ENCODE measurements at places on chromosomes 6 and 20.
A peak's percentile ranks its signal among the peaks of the same experiment; 100 is the strongest.

GRCh38 chr6:3749977-3750316, 1.6 kb downstream of the PXDC1 start:
- no peak for DNase-seq

GRCh38 chr6:157469378-157469777, 88.4 kb downstream of the ZDHHC14 start:
- DNase-seq: no peak

DNA sequence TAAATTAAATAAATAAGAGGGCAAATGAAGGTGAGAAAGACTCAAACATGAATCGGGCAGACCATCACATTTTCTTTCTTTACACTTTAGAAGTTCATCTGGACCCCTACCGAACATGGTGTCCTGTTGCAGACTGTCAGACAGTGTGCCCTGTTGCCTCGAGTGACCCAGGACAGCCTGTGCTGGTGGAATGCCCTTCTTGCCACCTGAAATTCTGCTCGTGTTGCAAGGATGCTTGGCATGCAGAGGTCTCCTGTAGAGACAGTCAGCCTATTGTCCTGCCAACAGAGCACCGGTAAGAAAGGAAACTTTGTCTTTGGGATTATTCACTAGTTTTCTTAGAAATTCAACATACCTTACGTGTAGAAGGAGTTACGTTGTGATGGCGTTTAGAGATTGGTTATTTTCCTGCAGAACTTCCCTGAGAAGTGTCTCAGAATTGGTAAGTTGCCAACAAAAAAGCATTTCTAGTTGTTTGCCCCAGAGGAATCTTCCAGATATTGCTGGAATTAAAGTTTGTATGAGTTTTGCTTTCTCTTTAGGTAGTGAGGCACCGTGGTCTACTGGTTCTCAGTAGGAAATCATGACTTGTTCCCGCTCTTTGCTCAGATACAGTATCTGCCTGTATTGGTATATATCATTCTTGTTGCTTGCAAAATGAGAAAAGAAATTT, 70.1 kb downstream of the RNF144B start:
- no peak for DNase-seq

DNA sequence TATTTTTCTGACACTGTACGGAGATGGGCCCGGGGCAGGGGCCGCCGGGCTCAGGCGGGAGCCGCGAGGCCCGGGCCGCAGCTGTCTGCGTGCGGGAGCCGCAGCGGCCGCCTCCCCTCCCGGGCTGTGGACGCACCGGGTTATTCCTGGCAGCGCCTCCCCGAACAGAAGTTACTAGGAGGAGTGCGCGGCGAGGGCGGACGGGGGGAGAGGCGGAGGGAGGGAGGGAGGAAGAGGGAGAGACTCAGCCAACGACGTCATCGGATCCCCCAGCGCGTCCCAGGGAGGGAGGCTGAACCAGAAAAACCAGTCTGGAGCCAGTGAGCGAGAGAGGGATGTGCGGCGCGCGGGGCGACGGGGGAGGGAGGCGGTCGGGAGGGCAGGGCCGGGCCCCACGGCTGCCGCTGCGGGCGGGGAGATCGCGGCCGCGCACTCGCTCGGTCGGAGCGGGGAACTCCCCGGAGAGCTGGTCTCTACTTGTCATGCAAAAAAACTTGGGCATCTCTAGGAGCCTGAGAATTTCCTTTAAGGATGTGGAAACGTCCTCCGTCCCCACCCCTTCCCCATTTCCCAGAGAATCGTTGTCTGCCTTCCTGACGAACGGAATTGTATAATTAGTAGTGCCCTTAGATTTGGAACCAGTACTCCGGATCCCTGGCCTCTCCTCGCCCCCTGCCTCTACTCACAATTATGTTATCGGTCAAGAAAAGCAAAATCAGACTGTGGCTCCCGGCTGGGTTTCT, 1.4 kb upstream of the HIVEP2 start:
- peak; percentile 92 for DNase-seq

Data from stimulated activated CD4-positive, alpha-beta T cell treated with anti-CD3 and anti-CD28 coated beads, Interleukin-4, amount 100 ng/mL, for 4 hours (primary cell).